Stimulated activated CD4-positive, alpha-beta T cell treated with anti-CD3 and anti-CD28 coated beads, Interleukin-12 subunit alpha, Interleukin-12 subunit beta, amount 100 ng/mL, for 24 hours (primary cell): ENCODE measurements at places on chromosomes 1 and 21.

DNA sequence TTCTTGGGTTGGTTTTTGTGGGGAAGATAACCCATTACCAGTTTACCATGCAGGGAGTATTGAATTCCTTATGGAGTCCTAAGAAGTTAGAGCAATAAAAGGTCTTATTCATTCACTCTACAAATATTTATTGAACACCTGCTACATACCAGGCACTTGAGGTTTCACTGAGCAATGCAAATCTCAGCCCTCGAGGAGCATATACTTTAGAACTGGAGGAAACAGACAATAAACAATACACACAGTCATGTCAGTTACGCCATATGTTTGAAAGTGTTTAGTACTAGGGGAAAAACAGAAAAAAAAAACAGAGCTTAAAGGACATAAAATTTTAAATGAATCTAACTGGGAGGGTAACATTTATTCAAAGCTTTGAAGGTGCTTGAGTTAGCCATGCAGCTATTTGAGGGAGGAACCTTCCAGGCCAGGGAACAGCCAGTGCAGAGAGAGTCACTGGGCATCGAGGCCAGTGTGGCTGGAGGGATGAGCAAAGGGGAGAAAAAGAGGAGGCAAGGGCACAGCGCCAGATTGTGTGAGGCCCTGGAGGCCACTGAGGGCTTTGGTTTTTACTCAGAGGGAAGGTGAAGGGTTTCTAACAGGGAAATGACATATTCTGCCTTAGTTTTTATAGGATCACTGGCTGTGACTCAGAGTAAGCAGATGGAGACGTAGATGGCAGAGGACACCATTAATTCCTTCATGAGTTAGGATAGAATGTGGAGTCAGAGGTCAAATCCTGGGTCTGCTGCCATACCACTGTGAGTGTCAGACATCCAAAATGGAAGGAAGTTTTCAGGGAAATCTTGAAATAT lies 32.7 kb downstream of the C1orf21 start:
- no peak for DNase-seq

DNA sequence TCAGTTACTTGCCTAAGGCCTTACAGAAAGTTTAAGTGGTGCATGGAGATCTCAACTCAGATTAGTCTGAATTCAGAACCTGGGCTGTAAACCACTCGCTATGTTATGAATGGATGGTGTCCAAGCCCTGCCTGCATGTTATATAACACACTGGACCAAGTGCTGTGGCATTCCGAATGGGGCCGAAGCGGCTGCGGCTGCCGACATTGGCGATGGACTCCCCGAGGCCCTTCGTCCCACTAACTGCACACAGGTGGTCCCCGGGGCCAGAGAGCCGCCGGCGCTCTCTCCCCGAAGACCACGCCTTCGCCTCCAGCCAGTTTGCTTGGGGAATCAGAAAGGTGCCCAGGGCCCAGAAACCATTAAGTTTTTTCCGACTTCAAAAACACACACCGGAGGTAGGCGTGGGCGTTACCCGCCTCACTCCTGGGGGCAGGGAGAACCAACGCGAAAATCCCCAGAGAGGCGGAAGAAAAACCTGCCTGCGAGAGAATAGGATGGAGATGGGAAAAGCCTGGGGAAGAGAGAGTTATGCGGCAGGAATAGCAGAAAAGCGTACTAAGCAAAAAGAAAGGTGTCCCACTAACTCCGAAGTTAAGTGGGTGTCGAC lies 579 bp upstream of the TENT5C start:
- no peak for DNase-seq

GRCh38 chr1:182368358-182368757 lies 23.2 kb downstream of the GLUL start:
- no peak for DNase-seq

DNA sequence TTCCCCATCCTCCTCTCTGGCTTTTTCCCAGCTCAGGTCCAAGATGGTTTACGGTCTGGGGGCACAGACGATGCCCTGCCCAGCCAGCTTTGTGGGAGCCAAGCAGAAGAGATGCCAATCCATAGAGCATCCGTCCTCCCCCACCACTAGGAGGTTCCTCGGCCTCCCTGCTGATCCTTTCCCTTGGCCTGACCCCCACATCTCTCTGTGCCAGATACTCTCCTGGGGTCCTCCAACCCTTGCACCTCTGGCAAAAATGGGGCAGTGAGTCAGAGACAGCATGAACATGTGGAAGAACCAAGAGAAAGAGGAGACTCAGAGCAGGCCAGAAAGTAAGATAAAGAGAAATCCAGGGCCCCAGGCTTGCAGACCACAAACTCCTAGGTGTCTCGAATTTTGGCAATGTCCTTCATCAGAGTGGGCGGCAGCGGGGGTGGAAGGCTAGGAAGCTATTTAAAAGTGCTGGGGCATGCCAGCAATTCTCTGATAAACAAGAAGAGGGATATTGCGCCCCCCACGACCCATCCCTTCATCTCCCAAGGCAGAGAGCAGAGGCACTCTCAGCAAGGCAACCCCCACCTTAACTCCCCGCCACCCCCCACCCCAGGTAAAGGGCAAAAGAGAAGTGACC lies 11.4 kb downstream of the BLACAT1 start:
- DNase-seq: no peak

DNA sequence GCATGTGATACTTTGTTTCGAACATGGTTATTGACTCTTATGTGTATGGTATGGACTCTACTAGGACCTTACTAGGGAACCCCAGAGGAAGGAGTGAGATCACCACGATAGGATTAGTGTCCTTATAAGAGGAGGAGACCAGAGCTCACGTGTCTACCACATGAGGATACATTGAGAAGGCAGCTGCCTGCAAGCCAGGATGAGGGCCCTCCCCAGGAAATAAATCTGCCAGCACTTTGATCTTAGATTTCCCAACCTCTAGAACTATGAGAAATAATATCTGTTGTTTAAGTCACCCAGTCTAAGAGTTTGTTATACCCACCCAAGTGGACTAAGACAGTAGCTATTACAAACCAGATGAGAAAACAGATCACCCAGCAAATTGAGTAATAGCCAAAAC lies 559.3 kb upstream of the USP24 start:
- no peak for DNase-seq

GRCh38 chr1:25456502-25456901 lies 25.8 kb downstream of the MACO1 start:
- no peak for DNase-seq

GRCh38 chr1:34266127-34266951 lies 89.6 kb downstream of the C1orf94 start:
- DNase-seq: no peak

DNA sequence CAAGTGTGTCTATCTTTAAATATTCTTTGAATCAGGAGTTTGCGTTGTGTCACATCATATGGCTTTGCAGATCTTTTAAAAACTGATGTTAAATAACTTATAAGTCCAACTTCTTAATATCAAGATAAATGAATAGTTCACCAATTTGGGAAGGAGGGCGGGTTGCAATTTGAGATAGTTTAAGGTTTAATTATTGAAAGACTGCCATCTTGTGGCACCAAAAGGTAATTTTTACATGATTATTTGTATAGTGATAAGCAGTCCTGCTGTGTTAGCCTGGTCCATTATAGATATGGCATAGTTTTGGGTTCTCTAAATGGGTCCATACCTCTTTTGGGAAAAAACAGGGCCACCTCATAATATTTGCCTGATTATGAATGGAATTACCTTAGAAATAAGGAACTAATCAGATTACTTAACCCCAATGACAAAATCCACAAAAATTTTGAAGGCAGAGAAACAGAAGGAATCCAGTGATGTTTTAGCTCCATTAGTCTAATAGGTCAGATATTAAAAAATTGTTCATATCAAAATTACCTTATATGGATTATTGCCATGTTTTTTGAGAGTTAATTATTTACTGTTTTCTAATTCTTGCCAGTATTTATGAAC lies 64.3 kb downstream of the PRKAA2 start:
- DNase-seq: no peak

- no peak for DNase-seq
These were observed 206.7 kb downstream of the SETD4 start for GRCh38 chr21:35853321-35854239.

DNA sequence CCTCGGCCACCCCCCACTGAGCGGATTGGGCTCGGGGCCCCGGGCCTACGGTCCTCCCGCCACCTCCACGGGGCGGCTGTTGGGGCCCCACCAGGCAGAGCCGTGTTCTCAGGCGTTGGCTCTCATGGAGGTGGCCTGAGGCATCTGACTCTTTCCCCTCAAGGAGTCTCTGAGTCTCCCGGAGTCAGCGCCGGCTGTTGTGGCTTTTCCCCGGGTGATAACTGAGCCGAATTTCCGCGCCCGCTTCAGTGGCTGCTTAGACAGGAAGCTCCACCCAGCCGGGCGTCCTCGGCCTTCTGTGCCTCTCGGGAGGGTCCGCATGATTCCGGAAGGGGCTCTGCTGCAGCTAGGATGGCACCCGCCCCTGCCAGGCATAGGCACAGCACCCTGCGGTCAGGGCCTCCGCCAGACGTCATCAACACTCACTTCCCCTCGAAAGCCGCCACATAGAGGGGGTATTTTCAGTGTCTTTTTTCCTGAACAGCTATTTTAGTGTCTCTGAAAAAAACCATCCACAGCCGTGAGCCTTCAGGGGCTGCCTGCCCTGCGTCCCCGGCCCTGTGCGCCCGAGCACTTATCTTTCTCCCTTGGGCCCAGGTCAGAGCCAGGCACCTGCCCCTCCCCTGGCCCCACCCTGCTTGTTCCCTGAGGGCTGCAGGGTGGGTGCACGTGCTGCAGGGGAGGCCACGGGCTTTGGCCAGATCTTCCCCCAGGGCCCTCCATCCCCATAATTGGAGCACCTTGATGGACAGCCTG lies 72.9 kb downstream of the SKI start:
- DNase-seq: peak; percentile 65

- DNase-seq: no peak
These were observed 226.4 kb upstream of the C8B start for GRCh38 chr1:57192222-57192621.

DNA sequence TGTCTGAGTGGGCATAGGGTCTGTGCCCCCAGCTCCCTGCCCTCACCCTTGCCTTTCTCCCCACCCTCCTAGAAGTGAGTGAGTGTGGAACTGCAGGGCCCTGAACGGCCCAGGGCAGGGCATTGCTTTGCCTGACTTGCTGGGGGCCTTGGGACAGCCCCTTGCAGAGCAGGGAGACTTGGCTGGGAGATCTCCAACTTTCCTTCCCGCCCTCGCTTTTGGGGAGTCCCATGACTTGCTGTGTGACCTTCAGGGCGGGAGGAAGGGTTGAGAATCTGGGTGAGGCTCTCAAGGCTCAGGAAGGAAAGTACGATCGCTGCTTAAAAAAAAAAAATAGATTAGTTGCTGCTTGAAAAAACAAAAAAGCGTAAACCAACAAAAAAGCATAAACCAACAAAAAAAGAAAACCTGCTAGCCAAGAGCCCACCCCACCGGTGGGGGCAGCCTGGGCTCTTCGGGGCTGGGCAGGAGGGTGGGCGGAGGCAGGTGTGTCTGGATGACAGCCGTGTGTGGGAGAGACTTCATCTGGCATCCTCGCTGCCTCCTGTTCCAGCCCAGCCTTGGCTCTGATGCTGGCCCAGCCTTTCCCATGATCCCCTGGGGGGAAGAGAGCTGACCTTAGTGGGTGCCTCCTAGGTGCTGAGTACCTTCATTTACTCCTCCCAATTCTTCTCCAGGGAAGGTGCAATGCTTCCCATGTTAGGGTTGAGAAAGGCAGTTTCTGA lies 6.5 kb downstream of the NBL1 start:
- no peak for DNase-seq

GRCh38 chr1:183730107-183730724 lies 74.7 kb upstream of the RGL1 start:
- DNase-seq: no peak

DNA sequence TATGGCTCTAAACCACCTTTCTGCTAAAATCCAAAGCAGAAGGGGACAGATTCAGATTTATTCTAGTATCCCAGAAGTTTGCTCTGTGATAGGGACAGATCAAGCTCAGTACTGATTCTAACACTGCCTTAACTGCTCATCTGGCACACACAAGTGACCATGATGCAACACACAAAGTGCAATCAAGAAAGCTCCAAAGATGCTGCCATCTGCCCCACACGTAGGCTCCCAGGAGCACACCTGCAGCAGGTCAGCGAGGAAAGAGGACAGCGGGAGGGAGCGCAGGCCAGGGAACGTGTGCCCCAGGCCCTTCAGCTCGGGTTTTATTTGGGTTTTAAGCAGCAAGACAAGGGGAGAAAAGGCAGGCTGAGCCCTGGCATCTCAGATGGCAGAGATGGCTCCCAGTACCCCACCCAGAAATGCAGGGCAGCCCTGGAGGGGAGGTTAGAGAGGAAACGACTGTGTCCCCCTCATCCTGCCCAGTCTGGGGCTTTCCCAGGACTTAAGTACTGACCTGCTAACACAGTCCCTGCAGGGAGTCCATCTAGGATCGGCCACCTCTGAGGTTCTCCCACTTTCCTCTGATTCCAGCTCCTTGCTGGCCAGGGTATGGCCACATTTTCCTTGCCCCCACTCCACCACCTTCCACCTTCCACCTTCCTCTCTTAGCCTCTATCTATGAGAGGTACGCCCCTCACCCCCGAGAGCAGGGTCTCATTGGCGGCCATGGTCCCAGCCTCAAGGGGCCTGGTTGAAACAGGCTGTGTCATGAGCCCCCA lies 1.2 kb downstream of the TRIM11 start:
- no peak for DNase-seq

DNA sequence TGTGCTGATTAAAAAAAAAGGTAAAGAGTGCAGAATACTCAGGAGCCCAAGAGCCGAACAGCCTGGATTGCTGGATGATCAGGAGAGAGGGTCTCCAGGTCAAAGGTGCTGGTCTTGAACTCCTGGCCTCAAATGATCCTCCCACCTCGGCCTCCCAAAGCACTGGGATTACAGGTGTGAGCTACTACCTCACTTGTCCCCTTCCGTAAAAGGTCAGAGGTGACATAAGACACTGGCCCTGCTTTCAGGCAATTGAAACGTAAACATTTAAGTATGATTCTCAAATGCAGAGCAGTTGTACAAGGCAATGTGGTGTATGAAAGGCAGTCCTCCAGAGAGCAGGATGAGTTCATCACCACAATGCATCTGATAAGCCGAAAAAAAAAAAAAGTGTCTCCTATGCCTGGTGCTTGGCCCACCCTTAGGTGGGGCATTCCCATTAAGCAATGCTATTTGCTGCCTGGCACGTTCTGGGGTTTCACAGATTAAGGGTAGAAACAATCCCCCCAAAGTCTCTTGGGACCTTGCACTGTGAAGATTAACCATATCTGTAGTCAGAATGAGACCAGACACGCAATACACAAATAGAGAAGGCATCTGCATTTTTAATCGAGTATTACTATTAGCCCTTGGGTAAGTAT lies 47.7 kb downstream of the PARP1 start:
- no peak for DNase-seq

GRCh38 chr1:168466092-168466713 lies 77.6 kb downstream of the XCL2 start:
- peak; percentile 8 for DNase-seq

GRCh38 chr1:100670083-100670482 lies 49.5 kb upstream of the VCAM1 start:
- DNase-seq: no peak
